H1 (cell line): ENCODE measurements at places on chromosomes 12 and 14. TPM values are rescaled to one million over a fixed set of nuclear protein-coding genes. Genes with fewer than 3 reads are reported as not detected.

CPM gene
- total RNA-seq = 1.1 and 3.1 TPM in 2 replicates

LUM gene
- total RNA-seq = not detected in 2 replicates

IL31 gene
- not detected in 2 replicates for total RNA-seq

PLEKHG7 gene
- total RNA-seq = not detected in 2 replicates

DNA sequence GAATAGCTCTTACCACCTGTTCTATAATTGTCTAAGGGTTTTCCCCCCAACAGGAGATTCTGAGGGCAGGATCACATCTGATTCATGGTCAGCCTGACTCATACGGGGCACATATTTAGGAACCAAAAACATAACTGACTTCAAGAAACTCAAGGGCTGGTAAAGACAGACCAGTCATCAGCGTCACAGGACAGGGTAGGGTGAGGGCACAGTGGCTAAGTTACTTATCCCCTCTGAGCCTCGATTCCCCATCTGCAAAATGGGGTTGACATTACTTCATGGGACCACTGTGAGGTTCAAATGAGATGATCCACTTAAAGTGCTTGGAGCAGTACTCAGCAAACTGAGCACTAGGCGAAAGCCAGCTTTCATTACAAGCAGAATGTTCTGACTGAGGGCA lies 606 bp downstream of the CINP start:
- no peak overlapping the region for H3K27ac ChIP-seq
- H3K27me3 ChIP-seq = no peaks in the 10 kb centered on the region
- H3K4me1 ChIP-seq = peaks cover 2% of the 10 kb centered on the region; the same call in 1 of the 2 replicates
- H3K4me3 ChIP-seq = peak overlapping the region; percentile 85
- DNase-seq = no peak
